Subcutaneous adipose tissue (tissue), 4 donors: ENCODE measurements at places on chromosomes 6 and 20. TPM values are rescaled to one million over a fixed set of nuclear protein-coding genes. Genes with fewer than 3 reads are reported as not detected.

MAP7 gene
- 7.3 TPM for total RNA-seq

SAMD5 gene
- 0.66 TPM for total RNA-seq

ELOVL2 gene
- total RNA-seq = not detected

PEX6 gene
- total RNA-seq = 30.9 TPM

GNMT gene
- total RNA-seq = not detected

GLYATL3 gene
- not detected for total RNA-seq

FKBP1A gene
- 131 TPM for total RNA-seq

POLR1C gene
- 19.6 TPM for total RNA-seq

VGLL2 gene
- not detected for total RNA-seq

PSMA7 gene
- total RNA-seq = 630 TPM

NKX2-4 gene
- not detected for total RNA-seq

AIF1 gene
- 50.5 TPM for total RNA-seq

UNC93A gene
- total RNA-seq = not detected

ADGRB3 gene
- 1.6 TPM for total RNA-seq

ULBP3 gene
- not detected for total RNA-seq

LTA gene
- not detected for total RNA-seq

SNHG17 gene
- total RNA-seq = 23.5 TPM

ANGPT4 gene
- total RNA-seq = 106 TPM

BPIFB2 gene
- not detected for total RNA-seq

PCSK2 gene
- not detected for total RNA-seq

HMGN4 gene
- total RNA-seq = 65.1 TPM

SLC29A1 gene
- 136 TPM for total RNA-seq

TFAP2D gene
- total RNA-seq = not detected

FOXS1 gene
- total RNA-seq = not detected

CLIC5 gene
- total RNA-seq = 2.0 TPM

GABRR1 gene
- not detected for total RNA-seq

TRIM31 gene
- total RNA-seq = not detected

EPHA7 gene
- 1.5 TPM for total RNA-seq

PSORS1C2 gene
- not detected for total RNA-seq

FOXC1 gene
- total RNA-seq = 11.3 TPM

PRSS35 gene
- total RNA-seq = not detected

LY6G6C gene
- total RNA-seq = not detected

SLC44A4 gene
- total RNA-seq = not detected

SIGLEC1 gene
- total RNA-seq = 33.2 TPM

ULBP2 gene
- total RNA-seq = 4.1 TPM
